CD4-positive, alpha-beta memory T cell (primary cell): ENCODE measurements at places on chromosomes 3 and 15.

DNA sequence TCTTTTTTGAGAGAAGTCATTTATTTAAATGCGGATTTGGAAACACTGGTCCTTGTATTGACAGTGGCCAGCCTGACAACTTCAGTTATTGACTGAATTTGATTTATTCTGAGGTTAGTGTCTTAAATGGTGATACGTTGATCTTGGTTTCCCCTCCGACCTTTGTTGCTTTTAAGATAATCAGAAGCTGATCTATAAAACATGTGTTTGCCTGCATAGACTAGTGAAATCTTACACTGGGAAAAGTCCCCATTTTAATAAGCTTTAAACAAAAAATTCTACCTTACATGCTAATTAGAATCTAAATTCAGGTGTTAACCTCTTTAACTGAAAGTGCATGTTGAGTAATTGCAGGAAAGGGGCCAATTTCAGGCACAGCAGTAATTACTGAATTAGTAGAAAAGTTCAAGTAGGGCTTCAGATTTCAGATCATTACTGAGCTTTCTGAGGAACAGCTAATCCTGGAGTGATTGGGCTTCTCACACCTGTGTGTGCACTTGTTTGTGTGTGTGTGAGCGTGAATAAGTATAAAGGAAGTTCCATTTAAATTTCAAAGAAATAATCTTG, 221.4 kb downstream of the SOX2 start:
- DNase-seq: no peak

- no peak for DNase-seq
Observed at GRCh38 chr3:138653567-138653966, 45.0 kb downstream of the FAIM start.

DNA sequence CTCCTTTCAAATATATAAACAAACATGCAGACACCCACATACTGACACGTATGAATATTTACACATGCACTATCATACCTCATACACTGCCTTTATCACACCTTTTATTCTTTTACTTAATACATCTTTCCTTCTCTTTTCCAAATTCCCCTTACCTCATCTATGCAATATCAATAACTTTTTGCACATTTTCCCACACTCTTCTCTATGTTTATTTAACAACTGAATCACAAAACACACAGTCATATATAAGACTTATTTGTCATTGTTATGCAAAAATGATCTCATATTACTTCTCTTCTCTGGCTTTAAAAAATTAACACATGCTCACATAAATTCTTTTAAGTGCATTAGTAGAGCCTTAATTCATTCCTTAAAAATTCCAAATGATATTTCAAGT, 461.4 kb downstream of the DIPK2A start:
- DNase-seq: no peak

GRCh38 chr3:185645596-185646381, 59.7 kb downstream of the SENP2 start:
- DNase-seq: no peak

GRCh38 chr15:49848282-49848724, 227.5 kb downstream of the DTWD1 start:
- no peak for DNase-seq

DNA sequence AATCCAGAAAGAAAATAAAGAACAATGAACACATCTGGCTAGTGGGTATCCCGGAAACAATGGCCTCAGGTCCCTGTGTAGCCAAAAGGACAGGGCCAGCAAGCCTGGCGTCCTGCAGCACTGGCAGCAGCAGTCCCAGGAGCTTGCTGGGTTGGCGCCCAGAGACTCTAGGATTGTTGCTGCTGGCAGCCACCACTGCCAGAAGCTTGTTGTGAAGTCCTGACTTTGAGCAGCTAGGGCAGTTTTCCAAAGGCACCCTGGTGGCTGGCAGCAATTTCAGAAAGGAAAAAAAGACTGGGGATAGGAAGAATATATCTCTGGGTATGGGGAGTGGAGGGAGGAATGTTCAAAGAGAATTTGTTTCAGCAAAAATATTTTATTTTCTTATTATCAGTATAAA, 11.3 kb downstream of the SHQ1 start:
- no peak for DNase-seq

- no peak for DNase-seq
Observed at GRCh38 chr15:100254691-100255090, 87.1 kb downstream of the ADAMTS17 start.

DNA sequence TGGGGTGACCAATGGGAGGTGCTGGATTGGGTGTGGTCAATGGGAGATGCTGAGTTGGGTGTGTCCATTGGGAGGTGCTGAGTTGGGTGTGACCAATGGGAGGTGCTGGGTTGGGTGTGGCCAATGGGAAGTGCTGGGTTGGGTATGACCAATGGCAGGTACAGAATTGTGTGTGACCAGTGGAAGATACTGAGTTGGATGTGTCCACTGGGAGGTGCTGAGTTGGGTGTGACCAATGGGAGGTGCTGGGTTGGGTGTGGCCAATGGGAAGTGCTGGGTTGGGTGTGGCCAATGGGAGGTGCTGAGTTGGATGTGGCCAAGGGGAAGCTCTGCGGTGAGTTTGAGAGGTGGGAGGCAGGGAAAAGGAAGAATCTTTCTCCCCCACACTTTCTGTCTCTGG, 250.0 kb upstream of the PROK2 start:
- DNase-seq: no peak

DNA sequence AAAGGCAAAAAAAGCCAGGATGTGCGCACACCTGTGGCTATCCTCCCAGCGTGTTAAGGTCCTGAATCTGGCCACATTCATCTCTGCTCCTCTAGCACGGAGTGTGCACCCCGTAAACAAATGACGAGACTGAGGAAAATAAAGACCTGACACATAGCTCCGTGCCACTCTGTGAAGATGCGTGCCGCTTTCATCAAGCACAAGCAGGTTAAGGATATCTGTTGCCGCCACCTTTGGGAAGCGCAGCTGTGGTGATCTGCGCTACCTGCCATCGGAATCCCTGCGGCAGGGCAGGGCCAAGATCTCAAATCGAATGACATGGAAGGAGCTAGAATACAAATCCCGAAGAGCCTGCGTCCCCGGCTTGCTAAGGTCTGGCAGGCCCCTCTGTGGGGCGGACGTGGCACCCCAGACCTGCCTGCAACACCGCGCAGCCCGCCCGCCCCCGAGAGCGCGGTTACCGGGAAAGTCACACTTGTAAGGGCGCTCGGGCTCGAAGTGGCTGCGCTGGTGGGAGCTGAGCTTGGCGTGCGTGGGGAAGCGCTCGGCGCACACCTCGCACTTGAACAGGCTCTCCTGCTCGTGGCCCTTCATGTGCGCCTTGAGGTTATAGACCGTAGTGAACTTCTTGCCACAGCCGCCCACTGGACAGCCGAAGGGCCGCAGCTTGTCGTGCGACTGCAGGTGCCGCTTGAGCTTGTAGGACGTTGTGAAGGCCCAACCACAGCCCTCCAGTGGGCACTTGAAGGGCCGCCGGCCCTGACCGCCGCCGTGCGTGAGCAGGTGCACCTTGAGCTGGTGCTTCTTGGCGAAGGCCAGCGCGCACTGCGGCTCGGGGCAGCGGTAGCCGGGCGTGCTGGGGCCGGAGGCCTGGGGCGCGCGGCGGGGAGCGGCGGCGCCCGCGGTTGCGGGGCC, 936 bp downstream of the ZXDC start:
- peak; percentile 53 for DNase-seq

DNA sequence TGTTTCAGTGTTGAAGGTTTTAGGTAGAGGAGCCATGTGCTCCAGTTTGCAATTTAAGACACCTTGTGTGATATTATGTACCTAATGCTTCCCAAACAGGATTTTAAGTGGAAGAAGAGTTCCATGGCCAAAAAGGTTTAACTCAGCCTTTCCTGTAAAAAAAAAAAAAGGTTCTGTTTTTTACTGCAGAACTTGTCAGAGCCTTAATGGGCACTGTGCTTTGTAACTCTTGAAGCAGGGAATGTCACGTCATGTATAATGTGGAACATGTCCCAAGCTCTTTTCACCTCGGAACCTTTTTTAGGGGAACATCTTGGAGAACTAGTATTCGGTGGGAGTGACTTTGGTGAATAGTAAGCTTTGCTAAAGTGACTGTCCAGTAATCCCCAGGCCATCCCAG, 31.6 kb downstream of the PSMD6 start:
- no peak for DNase-seq

DNA sequence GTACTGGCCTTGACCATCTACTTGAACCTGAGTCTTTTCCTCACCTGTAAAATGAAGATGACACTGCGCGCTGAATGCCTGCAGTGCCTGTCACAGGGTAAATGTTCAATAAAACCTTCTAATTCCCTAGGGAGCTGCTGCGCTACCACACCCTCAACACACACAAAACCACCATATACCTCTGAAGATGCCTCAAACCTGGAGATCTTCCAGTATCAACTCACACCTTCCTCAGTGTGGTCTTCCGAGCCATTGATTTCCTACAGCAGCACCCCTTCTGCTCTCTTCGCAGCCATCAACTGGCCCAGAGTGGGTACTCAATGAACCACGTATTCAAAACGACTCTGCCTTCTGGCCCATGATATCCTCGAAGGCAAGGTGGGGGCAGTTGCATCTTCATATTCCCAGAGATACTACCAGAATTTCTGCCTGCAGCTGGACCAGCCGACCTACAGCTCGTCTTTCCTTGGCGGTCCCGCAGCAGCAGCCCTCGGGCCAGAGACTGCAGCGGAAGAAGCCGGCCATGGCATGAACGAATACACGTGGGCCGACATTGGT, 695 bp downstream of the RPL32 start:
- DNase-seq: no peak

DNA sequence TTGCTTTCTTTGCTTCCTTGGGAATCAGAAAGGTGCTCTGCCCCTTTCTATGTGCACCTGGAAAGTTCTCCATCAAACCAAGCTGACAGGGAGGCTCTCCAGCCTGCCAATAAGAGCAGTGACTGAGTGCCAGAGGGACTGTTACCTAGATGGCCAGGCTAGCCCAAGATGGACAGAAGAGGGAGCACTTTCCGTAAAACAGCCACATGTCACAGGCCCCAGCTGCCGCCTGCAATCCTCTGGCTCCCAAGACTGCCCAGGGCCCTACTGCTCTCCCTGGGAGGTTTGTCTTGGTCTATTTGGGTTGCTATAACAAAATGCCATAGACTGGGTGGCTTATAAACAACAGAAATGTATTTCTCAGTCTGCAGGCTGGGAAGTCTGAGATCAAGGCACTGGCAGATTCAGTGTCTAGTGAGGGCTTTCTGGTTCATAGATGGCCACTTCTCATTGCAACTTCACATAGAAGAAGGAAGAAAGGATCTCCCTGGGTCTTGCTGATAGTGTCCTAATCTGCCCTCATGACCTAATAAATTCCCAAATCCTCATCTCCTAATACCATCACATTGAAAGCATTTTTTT, 72.3 kb downstream of the TAMM41 start:
- DNase-seq: no peak

GRCh38 chr3:112900113-112900512, 53.4 kb upstream of the CD200R1L start:
- no peak for DNase-seq

DNA sequence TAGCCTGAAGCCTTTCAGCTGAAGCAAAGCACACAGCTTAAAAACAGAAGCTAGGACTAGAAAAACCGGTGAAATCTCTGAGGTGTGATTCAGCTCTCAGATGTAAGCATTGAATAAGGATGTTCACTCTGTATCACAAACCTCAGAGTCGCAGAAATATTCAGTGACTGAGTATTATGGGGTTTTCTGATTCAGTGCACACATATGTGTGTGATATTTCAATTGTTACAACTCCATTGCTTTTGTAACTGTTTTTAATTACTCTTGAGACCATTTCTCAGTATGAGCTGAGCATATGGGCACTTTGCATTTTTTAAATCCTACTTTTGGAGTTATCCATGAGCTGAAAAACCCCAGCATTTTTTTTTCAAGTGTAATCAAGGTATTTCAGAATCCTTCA, 868.8 kb downstream of the NTRK3 start:
- DNase-seq: no peak

- DNase-seq: no peak
Observed at GRCh38 chr3:175826759-175827158, 967.6 kb downstream of the NAALADL2 start.

DNA sequence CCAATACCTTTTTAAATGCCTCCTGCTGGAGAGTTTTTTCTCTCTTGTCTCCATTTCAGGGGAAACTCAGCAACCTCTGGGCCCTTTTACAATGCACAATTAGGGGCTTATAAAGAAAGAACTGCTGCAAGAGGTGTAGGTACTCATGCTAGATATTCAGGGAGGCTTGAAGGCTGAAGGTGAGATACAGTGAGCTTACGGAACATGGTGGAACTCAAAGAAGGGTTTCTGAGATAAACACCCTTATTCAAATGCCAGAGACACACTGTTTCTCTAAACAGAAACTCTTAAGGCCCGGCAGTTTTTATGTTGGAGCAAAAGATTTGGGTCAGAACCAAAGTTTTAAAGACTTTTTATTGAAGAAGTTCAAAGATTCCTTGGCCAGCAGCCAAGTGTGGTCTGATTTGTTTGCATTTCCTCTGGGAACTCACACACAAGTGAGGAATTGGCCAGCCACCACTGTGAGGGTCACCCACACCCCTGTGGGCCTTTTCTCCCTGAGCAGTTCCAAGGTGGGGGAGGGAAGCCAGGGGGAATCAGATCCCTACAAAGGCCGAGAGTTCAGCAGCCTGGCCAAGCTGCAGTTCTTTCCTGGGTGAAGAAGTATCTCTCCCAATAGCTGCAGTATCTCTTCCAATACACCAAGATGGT, 47.8 kb downstream of the TNFAIP8L3 start:
- no peak for DNase-seq

GRCh38 chr15:34725556-34725955, 29.2 kb downstream of the GJD2 start:
- DNase-seq: no peak

GRCh38 chr3:12287727-12288181, 1.1 kb upstream of the PPARG start:
- DNase-seq: no peak

DNA sequence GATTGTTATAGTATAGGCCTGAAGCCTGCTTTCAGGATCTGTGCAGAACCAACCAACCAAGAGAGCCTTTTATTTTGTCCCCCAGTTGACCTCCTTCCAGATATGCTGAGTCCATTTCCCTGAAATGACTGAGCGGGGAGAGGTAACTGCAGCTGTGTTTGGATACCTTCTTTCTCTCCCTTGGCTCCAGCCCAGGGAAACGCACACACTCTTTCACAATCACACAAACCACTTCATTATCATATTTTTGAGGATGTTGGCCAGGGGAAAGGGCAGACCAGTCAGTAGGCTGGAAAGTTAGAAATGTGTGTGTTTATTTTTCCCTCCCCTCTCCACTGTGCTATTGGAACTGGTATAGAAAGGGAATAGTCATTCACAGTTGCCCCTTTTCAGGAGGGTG, 417.7 kb upstream of the TBL1XR1 start:
- DNase-seq: no peak

- no peak for DNase-seq
Observed at GRCh38 chr3:122232485-122232884, 49.0 kb downstream of the CASR start.

- no peak for DNase-seq
Observed at GRCh38 chr3:133466531-133467386, 66.9 kb downstream of the BFSP2 start.

GRCh38 chr15:71198846-71199245, 83.6 kb downstream of the THSD4 start:
- DNase-seq: no peak

DNA sequence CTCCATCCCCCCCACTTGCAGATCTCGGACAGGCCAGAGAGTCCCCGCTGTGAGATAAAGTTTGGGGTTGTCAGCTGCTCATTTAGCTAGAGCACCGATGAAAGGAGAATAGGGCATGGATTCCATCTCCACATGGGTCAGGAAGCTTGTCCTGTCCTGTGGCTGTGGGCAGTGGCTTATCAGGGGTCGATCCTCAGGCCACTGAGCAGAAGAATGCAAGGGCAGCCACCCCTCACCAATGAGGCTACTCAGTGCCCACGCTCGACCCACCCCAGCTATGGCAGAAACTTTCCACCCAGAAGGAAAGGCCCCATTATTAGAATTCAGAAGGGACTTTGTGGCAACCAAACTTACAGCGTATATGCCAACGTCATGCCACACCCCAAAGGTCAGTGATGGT, 43.3 kb downstream of the CPN2 start:
- DNase-seq: no peak
